NCI-H1092 (cell line): ENCODE measurements at places on chromosomes 13 and 19.

- DNase-seq, result no peak
Measured at GRCh38 chr19:13899912-13900584, 5.9 kb downstream of the BRME1 start.

- no peak for DNase-seq
Measured at GRCh38 chr19:47380559-47380958, 31.4 kb downstream of the DHX34 start.

DNA sequence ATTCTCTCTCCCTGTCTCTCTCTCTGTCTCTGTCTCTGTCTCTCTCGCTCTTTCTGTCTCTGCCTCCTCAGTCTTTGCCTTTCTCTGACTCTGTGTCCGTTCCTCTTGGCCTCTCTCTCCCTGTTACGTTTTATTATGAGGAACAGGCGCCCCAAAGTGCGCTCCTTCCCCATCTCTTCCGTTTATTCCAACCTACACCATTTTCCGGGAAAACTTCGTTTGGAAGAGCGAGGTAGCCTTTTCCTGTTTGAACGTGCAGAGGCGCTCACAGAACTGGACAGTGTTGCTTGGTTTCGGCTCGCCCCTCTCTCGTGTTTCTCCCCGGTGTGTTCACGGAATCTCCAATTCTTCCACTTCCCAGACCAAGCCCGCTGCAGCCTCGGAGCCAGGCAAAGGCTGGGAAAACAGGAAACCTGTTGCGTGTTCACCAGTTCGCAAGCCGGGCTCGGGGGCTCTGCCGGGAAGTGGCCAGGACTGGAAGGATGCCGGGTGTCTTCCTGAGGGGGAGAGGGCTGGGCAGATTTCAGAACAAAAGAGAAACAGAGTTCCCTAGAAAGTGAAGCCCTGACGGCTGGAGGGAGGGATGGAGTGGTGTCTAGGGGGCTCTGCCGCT, 605 bp downstream of the TMEM255B start:
- DNase-seq, result no peak

DNA sequence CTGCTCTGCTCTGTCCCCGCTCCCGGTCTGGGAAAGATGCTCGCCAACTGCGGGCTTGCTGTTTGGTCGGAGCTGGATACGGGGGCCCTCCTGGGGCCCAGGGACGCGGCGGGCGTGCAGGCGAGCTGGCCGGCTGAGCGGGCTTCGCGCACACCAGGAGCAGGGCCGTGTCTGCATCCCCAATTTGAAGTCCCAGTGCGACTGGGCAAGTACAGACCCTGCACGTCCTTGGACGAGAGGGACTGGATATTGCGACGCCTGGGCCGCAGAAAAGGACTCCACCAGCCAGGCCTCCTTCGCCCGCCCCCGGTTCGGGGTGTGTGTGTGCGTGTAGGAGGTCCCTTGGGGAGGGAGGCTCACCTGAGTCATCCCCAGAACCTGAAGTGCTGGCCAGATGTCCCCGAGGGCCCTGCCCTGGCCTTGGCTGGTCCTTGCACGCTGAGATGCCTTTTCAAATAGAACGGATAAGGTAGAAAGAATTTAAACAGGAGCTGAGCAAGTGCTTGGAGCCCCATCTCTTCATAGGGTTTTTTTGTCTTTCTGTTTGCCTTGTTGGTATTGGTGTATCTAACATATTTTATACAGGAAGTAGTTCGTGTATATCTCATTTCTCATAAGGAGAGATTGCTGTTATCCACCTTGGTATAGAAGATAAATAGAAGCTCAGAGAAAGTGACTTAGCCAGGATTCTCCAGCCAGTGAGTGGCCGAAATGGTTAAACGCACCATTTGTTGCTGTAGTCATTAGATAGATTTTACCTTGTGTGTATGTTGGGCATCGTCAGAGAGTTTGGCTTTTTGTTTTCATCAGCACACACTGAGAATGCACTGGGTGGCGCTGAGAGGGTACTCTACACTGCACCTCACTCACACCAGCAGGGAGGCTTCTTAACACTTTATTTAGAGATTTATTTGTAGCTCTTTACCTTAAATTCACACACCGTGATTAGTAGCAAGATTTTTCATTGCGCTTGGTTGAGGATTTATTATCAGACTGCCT, 1.1 kb downstream of the NAXD start:
- DNase-seq, result no peak

- DNase-seq, result no peak
Measured at GRCh38 chr19:5380215-5380919, 39.8 kb upstream of the PTPRS start.

- DNase-seq, result no peak
Measured at GRCh38 chr13:105328212-105328611, 1207.2 kb downstream of the EFNB2 start.

- no peak for DNase-seq
Measured at GRCh38 chr19:19212916-19213315, 1.2 kb downstream of the NCAN start.

- DNase-seq, result peak; percentile 4
Measured at GRCh38 chr13:97307882-97308624, 85.9 kb downstream of the MBNL2 start.
